WTC11 (cell line): ENCODE measurements at places on chromosomes 1 and 21. TPM values are rescaled to one million over a fixed set of nuclear protein-coding genes. Genes with fewer than 3 reads are reported as not detected.

DNA sequence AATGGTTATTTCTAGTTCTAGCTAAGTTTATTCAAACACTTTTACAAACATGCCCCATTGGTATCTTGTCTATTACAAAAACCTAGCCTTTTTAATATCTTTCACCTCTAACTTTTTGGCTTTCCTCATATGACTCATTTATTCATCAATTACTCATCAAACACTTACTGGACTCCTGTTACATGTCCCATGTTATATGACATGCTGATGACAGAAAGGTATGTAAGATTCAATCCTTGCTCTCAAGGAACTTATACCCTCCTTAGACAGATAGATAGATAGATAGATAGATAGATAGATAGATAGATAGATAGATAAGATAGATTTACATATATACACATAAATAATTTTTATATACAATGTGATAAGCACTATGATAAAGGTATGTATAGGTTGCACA is 33.9 kb upstream of the INSL5 start:
- no peak for DNase-seq
- H3K4me1 ChIP-seq: no peaks in the 10 kb centered on the region
- H3K27ac ChIP-seq: no peak overlapping the region
- no peak overlapping the region for H3K4me3 ChIP-seq

DNA sequence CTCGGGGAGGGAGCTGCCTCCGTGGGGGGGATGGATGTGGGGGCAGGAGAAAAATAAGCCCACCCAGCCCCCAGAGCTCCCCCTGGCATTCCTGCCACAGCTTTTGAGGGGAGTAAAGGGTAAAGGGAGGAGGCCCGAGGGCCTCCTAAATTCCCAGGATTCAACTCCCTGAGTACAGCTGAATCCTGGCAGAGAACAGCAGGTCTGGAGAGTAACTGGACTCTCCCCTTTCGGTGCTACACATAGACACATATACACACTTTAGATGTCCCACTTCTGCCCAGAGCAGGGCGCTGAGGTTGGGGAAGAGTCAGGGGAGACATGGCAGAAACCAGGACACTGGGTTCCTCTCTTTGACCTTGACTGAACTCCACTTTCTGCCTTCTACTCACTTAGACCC is 3.0 kb downstream of the KIRREL1 start:
- H3K4me1 ChIP-seq: peaks cover 70% of the 10 kb centered on the region
- no peaks in the 10 kb centered on the region for H3K36me3 ChIP-seq
- no peak overlapping the region for H3K4me3 ChIP-seq
- peaks cover 2% of the 10 kb centered on the region; the same call in 1 of the 2 replicates for H3K27me3 ChIP-seq

GRCh38 chr1:63773496-63773814 is 362 bp upstream of the ROR1 start:
- no peaks in the 10 kb centered on the region for H3K27me3 ChIP-seq
- no peaks in the 10 kb centered on the region for H3K36me3 ChIP-seq
- peaks cover 53% of the 10 kb centered on the region for H3K4me1 ChIP-seq

The C1QC gene
- total RNA-seq: 0.21 to 0.66 TPM (median 0.28 TPM) in 3 replicates

The WDR47 gene
- 6.9 to 8.0 TPM (median 7.0 TPM) in 3 replicates for total RNA-seq

DNA sequence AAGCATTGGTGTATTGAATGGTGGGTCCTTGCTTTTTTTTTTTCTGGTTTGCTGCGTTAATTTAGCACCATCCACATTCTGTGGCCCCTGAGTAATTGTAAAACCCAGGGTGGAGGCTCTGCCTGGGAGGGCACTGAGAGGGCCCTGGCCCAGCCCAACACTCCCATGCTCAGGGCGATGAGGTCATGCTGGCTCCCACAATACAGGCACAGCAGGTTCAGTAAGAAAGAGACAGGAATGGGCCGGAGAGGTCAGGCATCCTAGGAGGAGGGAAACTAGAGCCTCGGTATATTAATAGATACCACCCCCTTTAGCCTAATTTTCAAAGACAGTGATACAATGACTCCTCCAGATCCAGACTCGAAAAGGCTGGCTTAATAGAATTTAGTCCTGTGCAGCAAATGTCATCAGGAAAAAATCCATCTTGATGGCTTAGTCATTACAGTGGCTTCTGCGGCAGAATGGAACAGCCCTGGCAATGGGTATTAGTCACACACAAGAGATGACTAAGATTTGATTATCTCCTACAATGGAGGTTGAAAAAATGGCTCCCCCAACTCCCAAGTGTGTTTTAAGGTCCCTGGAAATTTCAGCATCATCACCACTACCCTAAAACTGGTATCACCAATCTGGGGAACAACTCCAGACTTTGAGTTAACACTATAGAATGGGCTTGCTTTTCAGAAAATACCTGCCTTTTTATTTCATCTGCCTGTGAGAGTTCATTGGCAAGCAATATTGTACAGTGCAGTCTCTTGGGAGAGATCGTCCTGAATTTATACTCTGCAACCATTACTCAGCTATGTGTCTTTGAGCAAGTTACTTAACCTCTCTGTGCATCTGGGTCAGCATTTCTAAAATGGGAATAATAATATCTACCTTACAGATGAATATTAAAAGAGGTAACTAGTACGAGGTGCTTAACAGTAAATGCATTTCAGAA is 43.9 kb upstream of the LYST start:
- DNase-seq: peak; percentile 40
- no peak overlapping the region for H3K27ac ChIP-seq
- H3K36me3 ChIP-seq: no peaks in the 10 kb centered on the region

GRCh38 chr1:21318714-21319159 is 28.5 kb upstream of the ECE1 start:
- no peak for DNase-seq
- peaks cover 80% of the 10 kb centered on the region for H3K4me1 ChIP-seq
- H3K27me3 ChIP-seq: no peaks in the 10 kb centered on the region

- H3K4me1 ChIP-seq: peaks cover 8% of the 10 kb centered on the region
- no peak for DNase-seq
- H3K27me3 ChIP-seq: peaks cover 10% of the 10 kb centered on the region
- H3K27ac ChIP-seq: no peak overlapping the region
These were observed 40.9 kb downstream of the ELK4 start for GRCh38 chr1:205590777-205591513.

- peaks cover 3% of the 10 kb centered on the region; the same call in 1 of the 2 replicates for H3K4me1 ChIP-seq
- no peak overlapping the region for H3K4me3 ChIP-seq
- no peak overlapping the region for H3K27ac ChIP-seq
- H3K36me3 ChIP-seq: peaks cover 29% of the 10 kb centered on the region
These were observed 10.9 kb downstream of the ADAMTS1 start for GRCh38 chr21:26834181-26834905.

GRCh38 chr1:173114346-173114745 is 63.6 kb upstream of the TNFSF18 start:
- DNase-seq: no peak
- no peak overlapping the region for H3K27ac ChIP-seq
- H3K27me3 ChIP-seq: no peaks in the 10 kb centered on the region
- H3K36me3 ChIP-seq: no peaks in the 10 kb centered on the region

DNA sequence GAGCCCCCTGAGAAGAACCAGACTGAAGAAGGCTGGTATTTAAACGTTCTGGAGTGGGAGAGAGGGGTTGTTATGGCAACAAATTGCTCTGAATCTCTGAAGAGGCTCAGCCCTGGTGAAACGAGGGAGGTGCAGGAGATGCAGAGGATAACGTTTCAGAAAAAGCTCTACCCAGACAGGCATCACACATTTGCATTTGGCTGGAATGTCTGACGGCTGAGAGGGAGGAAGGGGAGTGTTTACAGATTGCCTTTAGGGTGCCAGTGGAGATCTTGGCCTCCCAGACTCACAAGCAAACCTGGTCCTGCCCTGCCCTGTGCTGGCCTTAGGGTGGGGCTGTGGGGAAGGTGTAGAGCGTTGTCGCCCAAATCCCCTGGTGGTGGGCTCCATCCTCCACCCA is 169.0 kb upstream of the AJAP1 start:
- peaks cover 11% of the 10 kb centered on the region for H3K27me3 ChIP-seq
- H3K4me3 ChIP-seq: no peak overlapping the region
- H3K4me1 ChIP-seq: no peaks in the 10 kb centered on the region

The CAPN9 gene
- 0.16 TPM in 1 of 3 replicates, not detected in the others for total RNA-seq

DNA sequence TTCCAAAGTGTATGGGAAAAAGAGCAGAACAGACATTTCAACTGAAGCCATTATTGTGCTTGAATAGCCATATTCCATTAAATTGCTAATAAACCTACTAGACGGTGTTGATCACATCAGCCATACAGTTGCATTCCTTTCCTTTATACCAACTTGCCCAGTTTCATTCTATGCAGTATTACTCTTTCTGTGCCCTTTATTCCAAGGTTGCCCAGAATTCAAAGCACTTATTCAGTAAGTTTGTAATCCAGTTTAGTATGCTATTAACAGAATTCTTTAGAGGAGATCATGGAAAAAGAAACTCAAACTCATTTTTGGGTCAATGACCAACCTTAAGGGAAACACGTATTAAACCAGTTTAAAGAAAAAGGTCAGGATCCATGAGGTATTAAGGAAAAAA is 89.5 kb downstream of the DDAH1 start:
- H3K27ac ChIP-seq: no peak overlapping the region
- no peaks in the 10 kb centered on the region for H3K36me3 ChIP-seq
- no peak overlapping the region for H3K4me3 ChIP-seq
- H3K27me3 ChIP-seq: no peaks in the 10 kb centered on the region
- DNase-seq: no peak

- H3K27ac ChIP-seq: no peak overlapping the region
- H3K27me3 ChIP-seq: peaks cover 9% of the 10 kb centered on the region; the same call in 1 of the 2 replicates
- H3K36me3 ChIP-seq: no peaks in the 10 kb centered on the region
- H3K4me1 ChIP-seq: peaks cover 14% of the 10 kb centered on the region
These were observed 549.1 kb downstream of the PTBP2 start for GRCh38 chr1:97270508-97271307.

- peak; percentile 69 for DNase-seq
- H3K4me1 ChIP-seq: peaks cover 29% of the 10 kb centered on the region
- H3K36me3 ChIP-seq: no peaks in the 10 kb centered on the region
- H3K27me3 ChIP-seq: peaks cover 22% of the 10 kb centered on the region
- H3K27ac ChIP-seq: no peak overlapping the region
- H3K4me3 ChIP-seq: peak overlapping the region; percentile 83
These were observed 351 bp downstream of the MIXL1 start for GRCh38 chr1:226223786-226224244.

- peaks cover 14% of the 10 kb centered on the region for H3K4me1 ChIP-seq
- no peak overlapping the region for H3K27ac ChIP-seq
- DNase-seq: peak; percentile 77
- H3K36me3 ChIP-seq: no peaks in the 10 kb centered on the region
- H3K27me3 ChIP-seq: no peaks in the 10 kb centered on the region
These were observed 170.6 kb upstream of the ARHGEF16 start for GRCh38 chr1:3283849-3284248.

- peaks cover 30% of the 10 kb centered on the region for H3K4me1 ChIP-seq
- no peak overlapping the region for H3K27ac ChIP-seq
These were observed 35.9 kb upstream of the ATP5PO start for GRCh38 chr21:33951276-33952178.
